ENCODE measurements at places on chromosomes 12 and 14.
A peak's percentile ranks its signal among the peaks of the same experiment; 100 is the strongest.

GRCh38 chr12:11500188-11500860 lies 105.0 kb upstream of the PRB2 start:
- peak; percentile 75 for DNase-seq

- peak; percentile 12 for DNase-seq
Measured at GRCh38 chr12:42716491-42716891, 126.9 kb upstream of the PRICKLE1 start.

- no peak for DNase-seq
Measured at GRCh38 chr12:52231305-52232202, 1.5 kb upstream of the KRT7 start.

DNA sequence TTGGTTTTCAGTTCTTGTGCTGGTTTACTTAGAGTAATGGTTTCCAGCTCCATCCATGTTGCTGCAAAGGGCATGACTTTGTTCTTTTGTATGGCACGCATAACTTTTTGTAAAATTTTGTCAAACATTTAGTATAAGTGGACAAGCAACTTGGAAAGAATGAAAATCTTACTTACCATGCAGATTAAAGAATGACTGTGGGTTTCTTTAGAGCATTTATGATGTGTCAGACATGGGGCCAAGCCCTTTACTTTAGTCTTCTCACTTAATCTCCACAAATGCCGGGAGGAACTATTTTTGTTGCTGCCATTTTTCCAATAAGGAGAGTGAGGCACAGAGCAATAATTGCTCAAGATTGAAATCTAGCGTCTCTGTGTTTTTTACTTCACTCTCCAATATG lies 652.5 kb upstream of the TBX3 start:
- DNase-seq, result no peak

DNA sequence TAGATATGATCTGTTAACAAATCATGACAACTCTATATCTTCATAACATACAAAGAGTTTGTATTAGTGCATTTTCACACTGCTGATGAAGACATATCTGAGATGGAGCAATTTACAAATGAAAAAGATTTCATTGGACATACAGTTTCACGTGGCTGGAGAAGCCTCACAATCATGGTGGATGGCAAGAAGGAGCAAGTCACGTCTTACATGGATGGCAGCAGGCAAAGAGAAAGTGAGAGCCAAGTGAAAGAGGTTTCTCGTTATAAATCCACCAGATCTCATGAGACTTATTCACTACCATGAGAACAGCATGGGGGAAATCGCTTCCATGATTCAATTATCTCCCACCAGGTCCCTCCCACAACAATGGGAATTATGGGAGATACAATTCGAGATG lies 157.6 kb downstream of the DUSP6 start:
- DNase-seq, result no peak

DNA sequence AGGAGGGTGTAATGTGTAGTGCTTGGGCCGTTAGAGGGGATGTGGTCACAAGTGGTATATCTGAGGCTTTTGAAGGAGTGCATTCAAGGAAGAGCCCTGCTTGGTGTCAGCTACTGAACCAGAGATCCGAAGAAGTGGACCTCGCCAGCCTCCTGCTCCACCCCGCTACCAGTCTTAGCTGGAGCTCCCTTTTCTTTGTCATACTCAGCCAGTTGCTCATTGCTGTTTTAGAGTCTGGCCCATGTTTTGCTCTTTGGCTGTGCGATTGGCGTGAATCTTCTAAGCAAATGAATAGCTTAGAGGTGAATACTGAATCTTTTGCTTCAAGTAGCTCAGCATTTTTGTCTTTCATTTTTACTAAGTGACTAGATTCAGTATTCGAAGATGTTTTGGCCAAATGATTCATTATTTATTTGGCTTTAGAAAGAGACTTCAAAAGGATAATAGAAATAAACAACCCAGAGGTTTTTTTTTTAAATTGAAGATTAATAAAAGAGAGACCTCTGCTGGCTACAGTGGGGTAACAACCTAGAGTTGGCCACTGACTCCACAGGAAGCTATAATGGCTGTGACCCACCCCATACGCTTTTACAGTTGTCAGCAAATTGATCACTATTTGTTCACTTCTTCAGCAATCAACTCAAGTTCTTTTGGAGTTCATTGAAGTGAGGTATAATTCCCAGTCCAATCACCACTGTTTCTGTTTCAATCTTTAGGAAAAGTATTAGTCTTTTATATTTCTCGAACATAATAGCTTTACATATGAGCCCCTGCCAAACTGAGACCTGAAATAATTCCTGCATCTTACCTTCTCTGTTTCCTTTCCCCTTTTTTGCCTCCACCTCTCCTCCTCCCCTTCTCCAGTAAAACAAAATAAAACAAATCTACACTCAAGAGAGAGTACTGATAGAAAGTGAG lies 19.9 kb downstream of the CDKN1B start:
- peak; percentile 60 for DNase-seq

DNA sequence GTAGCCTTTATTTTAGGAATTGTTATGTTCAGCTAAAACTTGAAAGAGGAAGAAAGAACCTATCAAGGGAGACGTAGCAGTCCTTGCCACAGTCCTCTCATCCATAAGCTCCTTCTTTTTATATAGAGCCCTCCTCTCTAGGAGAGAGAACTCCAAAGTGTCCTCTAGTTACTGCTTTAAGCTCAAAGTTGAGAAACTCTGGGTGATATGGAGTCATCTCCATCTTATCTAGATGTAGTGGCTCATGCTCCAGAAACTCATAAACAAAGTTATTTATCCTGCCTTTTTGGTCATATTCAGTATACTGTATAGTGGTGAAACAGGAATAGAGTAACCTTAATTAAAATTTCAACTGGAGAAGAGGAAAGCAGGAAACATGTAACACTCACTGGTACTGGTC lies 90.4 kb upstream of the ATF7IP start:
- DNase-seq, result no peak

- peak; percentile 12 for DNase-seq
Measured at GRCh38 chr12:115771065-115771464, 506.4 kb downstream of the MED13L start.

GRCh38 chr14:104549536-104550339 lies 29.8 kb upstream of the C14orf180 start:
- DNase-seq, result no peak

- DNase-seq, result no peak
Measured at GRCh38 chr14:93811676-93812075, 23.4 kb upstream of the PRIMA1 start.

- DNase-seq, result no peak
Measured at GRCh38 chr14:100345711-100346110, 22.6 kb downstream of the SLC25A47 start.

DNA sequence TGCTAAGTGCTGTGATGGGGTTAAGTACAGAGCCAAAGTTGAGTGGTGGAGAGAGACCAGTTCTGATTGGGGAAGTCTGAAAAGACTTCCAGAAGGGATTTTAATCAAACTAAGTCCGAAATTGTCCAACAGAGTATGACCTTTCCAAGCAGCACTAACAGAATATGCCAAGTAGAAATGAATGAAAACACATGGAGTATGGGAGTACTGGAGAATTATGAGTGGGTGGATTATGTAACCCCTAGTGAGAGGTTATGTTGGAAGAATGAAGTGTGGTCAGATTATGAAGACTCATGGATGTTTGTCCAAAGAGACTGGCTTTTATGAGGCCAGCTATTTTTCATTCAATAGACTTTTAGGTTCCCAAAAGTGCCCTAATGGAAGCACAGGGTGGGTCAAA lies 94.0 kb upstream of the PLEKHA5 start:
- peak; percentile 52 for DNase-seq

DNA sequence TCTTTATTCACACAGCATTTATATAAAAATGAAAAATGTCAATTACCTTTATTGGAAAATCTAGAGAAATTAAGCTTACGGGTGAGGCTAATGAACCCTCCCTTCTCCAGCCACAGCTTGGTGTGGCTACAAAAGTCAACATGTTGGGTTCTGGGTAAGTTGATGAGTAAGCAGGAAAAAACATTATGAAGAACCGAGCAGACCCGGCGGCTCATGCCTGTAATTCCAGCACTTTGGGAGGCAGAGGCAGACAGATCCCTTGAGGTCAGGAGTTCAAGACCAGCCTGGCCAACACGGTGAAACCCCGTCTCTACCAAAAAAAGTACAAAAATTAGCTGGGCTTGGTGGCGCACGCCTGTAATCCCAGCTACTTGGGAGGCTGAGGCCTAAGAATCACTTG lies 10.9 kb downstream of the NAA25 start:
- DNase-seq, result no peak

GRCh38 chr12:26359576-26359975 lies 164.2 kb downstream of the SSPN start:
- DNase-seq, result no peak

DNA sequence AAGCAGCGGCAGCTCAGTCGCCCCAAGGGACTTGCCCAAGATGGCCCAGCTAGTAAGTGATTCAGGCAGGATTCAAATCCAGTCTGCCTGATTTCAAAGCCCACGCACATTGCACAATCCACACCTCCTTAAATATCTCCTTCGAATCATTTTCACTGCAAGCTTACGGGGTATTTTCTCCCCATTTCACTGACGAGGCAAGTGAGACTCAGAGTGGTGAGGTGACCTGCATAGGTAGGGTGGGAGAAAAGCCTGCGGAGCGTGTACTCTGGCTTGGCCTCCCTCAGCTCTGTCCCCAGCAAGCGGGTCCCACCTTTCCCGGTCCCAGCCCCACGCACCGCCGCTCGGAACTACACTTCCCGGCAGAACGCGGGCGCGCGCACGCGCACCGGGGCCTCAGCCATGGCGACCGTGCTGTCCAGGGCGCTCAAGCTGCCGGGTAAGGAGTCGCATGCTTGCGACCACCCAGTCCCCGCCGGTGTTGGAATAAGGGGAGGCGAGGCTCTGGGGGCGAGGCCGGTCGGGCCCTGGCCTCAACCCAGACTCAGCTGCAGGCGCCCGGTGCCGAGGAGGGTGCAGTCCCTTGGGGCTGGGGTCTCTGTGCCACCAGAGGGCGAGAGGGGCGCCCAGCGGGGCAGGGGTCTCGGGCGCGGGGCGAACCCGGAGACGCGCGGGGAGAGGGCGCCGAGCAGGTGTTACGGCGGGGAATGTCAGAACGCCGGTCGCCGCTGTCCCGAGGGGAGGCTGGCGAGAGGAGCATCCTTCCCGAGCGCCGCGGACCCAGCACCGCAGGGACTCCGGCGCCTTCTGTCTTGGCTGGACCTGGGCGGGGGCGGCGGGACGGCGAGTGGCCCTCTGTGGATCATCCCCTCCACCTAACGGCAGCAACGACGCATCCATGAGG lies at the start of gene FAM234B:
FAM234B (plus strand) TSS at position 380 of the 904 bp plus-strand sequence; CDS start at position 403, 23 bp downstream.
- DNase-seq, result peak; percentile 92

- no peak for DNase-seq
Measured at GRCh38 chr14:100106250-100107112, 41.3 kb downstream of the EVL start.

DNA sequence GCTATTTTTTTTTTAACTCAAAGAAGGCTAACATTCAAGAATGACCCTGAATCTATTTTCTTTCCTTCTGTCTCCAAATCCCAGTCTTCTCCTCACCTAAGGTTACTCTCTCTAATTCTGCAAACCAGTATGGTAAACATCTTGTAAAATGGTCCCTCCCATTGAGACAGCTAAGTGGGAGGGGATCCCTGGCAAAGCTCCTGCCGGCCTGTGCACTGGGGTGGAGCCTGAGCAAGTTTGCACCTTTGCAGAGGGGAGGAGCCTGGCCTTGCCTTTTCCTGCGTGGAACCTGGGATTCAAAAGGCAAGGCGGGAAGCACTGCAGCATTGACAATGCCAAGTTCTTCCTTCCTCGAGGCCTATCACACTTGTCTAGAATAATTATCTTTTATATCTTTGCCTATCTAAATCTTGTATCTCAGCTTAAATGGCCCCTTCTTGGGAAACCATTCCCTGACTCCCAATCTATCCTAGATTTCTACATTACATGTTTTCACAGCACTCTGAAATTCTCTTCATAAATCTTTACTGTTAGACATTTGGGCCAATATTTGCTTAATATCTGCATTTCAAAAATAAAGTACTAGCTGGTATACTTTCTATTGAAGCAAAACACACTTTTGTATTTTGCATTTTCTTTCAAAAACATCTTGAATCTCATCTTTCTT lies 83.0 kb downstream of the EPS8 start:
- no peak for DNase-seq

- DNase-seq, result peak; percentile 97
Measured at GRCh38 chr12:69585189-69586062, at the start of gene CCT2. Gene CCT2 (plus strand): TSS chr12:69585459. CDS start chr12:69585522, 63 bp downstream.

GRCh38 chr14:95523815-95524448 lies 7.5 kb upstream of the SYNE3 start:
- no peak for DNase-seq

GRCh38 chr14:65560340-65561027 lies 148.0 kb downstream of the FUT8 start:
- DNase-seq, result peak; percentile 6

DNA sequence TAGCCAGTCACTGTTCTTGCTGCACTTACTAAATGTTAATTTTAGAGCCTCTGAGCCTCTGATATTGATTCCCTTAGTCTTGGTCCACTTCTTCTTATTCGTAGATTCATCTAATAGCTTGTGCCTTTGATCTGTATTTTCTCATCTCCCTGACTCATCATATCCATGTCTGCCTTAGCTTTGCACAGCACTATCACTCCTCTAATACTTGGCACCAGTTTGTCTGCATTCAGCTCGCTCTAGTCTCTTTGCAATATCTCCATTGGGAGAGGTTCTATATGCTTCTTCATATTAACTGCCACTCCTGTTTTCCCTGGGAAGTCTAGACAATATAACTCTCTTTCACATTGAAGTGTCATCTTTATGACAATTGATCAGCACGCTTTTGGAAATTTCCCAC lies 68.5 kb upstream of the CSRP2 start:
- DNase-seq, result no peak

GRCh38 chr14:94173471-94173884 lies 644 bp upstream of the PPP4R4 start:
- DNase-seq, result no peak

GRCh38 chr12:105878964-105879363 lies 259.8 kb downstream of the NUAK1 start:
- DNase-seq, result no peak

DNA sequence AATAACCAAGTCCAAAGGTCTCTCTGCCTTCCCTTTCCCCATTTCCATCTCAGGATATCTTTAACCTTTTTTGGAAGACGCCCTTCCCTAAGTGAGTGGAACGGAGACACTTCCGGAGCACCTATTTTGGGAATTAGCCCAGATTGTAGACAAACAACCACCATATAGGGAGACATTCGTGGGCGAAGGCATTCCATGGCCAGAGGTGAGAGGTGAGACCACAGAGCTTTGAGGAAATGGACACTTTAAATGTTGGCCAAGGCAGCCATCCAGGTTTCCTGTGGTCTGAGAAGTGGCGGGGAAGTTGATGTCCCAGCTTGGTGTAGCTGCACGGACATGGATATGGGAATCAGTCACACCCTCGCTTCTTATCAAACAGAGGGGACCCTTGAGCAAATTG lies 69.4 kb upstream of the BDKRB2 start:
- DNase-seq, result no peak

- no peak for DNase-seq
Measured at GRCh38 chr12:106171117-106171750, 32.5 kb upstream of the NUAK1 start.

GRCh38 chr12:109592905-109593272 lies 19.3 kb downstream of the MVK start:
- DNase-seq, result no peak

GRCh38 chr14:85596562-85596961 lies 66.6 kb downstream of the FLRT2 start:
- DNase-seq, result no peak

- DNase-seq, result no peak
Measured at GRCh38 chr12:108709697-108710096, 21.6 kb downstream of the CORO1C start.

- DNase-seq, result no peak
Measured at GRCh38 chr14:46250113-46250703, 401.4 kb downstream of the RPL10L start.
